ENCODE measurements at places on chromosomes 16 and 17.

- DNase-seq, result no peak
These were observed 22.3 kb downstream of the TSPOAP1 start for GRCh38 chr17:58306131-58306951.

GRCh38 chr17:52124561-52124960 lies 34.0 kb downstream of the CA10 start:
- no peak for DNase-seq

DNA sequence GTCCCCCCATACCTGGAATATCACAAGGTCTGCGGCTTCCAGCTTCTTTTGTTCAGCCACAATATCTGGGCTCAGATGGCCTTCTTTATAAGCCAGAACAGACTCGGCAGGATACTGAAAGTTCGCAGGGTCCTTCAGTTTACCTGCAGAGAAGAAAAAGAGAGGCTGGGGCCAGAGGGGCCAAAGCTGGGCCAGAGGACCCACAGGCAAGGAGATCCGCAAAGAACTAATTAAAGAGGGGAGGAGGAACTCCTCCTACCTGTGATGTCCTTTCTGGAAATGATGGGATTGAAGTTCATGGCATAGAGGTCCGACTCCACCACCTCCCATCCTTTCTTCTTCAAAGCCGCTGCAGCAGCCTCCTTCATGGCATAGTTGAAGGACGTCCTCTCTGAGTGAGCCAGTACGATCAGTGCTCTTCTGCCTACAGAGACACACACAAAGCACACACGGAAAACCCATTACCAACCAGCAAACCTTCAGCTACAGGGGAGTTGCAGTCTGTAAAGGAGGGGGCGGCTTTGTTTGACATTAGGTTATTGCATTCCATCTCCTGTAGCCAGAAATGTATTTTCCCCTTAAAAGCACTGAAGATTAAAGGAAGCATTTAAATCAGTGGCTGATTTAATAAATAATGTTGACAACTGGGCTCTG lies 8.1 kb downstream of the NQO1 start:
- no peak for DNase-seq

DNA sequence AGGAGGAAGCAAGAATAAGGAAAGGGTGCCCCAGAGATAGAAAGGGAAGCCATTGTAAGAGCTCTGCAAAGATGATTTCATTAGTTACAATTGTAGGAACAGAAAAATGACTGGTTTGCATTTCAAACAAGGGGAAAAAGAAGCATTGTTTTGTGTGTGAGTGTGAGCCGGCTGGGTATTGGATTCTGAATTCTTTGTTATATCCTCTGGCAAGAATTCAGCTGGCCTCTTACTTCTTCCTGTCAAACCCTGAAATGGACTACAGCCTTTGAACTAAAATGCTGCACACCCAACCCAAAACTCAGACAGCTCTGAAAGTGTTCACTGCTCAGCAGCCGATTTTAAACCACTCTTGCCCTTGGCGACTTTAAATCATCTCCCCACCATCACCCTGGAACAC lies 461.3 kb downstream of the PMP22 start:
- no peak for DNase-seq

GRCh38 chr16:10150906-10151305 lies 31.3 kb downstream of the GRIN2A start:
- no peak for DNase-seq

DNA sequence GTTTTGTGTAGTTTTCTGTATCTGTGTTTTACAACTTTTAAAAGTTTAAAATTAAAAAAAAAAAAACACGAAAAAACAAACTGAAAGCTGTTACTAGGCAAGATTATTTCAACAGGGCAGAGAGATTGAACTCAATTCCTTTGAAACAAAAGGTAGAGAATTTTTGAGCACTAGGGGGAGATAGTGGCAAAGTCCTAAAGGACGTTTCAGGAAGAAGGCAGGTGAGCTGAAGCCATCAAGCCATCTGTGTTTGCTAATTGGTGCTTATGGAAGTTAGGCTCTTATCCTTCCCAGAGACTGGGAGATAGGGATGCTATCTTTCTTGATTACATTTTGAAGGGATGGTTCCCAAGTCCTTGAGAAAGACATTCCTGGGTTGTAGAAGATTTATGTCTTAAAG lies 70.6 kb upstream of the CLEC3A start:
- peak; percentile 12 for DNase-seq

GRCh38 chr16:74605332-74605731 lies 1.6 kb downstream of the GLG1 start:
- DNase-seq, result no peak

DNA sequence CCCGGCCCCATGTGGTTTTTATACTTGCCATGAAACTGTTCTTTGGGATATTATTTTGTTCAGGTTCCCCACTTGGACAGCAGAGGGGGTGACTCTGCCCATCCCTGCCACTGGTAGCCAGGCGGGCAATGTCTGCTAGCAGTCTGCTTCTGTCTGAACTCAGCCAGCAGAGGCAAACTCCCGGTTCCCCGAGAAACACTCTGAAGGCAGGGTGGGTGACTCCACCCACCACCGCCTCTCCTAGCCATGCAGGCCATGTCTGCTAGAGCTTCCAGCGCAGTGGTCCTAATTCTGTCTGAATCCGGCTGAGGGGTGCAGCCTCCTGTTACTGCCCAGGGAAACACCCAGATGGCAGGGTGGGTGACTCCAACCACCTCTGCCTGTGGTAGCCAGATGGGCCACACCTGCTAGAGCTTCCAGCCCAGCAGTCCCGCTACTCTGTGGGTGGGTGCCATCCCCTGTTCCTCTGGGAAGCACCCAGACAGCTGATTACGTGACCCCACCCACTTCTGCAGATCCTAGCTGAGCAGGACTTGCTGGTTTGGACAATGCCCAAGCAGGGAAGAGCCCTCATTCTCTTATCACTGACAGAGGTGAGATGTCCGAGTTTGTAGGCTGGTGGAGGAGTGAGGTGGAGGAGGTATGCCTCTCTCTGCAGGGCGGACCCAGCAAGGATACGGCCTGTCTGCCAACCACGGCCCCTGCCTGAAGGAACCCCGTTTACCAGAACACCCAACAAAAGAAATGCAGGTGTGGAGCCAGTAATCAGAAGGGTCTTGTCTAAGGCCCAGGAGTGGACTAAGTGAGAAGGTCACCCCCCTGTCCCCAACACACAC lies 22.4 kb downstream of the NLRP1 start:
- no peak for DNase-seq

DNA sequence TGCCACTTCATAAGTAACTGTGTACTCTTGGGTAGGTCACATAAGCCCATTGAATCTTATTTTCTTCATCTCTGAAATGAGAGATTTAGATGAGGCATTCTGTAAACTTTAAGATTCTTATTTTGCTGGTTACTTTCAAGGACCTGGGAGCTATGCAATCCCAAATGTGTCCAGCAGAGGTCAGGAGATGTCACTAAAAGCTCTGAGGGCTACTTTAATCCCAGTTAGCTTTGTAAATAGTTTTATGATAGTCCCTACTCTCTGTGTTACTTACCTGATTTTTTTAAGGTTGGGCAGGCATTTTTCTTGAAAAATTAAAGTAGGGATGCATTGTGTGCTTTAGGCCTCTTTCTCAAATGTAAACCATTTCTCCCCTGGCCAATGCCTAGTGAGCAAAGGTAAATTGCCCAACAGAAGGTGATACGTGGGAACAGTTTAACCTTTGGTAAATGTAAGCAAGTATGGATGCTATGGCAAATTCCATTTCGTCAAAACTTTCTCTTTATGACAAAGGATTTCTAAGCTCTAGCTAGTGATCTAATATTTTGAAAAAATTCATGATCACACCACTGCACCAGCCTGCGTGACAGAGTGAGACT lies 57.1 kb upstream of the WSB1 start:
- peak; percentile 38 for DNase-seq

- DNase-seq, result no peak
These were observed 409.4 kb downstream of the XYLT1 start for GRCh38 chr16:17061326-17061725.

DNA sequence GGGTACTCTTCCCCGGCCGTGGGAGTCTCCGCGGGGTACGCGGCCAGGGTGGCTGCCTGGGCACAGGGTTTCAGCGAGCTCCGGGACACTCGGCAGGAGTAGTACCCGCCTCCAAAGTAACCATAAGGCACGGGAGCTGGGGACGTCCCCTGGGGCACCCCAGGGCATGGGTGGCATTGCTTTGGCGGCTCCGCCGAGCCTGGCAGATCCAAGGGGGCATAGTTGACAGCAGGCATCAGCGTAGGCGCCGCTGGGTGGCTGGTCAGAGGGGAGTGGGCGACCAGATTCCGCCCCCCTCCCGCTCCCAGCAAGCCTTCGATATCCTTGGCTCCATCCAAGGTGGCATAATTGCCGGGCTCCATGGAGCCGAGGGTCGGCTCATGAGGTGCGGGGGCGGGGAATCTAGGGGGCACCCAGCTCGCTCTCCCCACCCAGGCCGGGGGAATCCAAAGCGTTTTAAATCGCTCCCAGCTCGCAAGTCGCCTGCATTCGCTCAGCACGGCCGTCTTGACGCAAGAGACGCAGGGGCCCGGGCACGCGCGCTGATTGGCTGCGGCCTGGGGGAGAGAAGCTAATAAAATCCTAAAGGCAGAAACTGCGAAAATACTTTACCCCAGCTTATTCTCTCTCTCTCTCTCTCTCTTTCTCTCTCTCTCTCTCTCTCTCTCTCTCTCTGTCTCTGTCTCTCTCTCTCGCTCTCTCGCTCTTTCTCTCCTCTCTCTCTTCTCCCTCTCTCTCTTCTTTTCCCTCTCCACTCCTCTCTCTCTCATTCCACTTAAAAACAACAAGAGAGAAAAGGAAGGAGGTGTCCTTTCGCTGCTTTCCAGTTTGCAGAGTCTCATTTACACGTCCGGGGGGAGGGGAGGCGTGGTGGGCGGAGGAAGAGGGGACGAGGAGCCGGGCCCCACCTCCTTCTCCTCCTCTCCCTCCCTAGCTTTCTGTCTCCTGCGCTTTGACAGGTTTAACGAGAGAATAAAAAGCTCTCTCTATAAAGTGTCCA lies at the start of gene HOXB13:
HOXB13 (minus strand) TSS at position 519 of the 1,000 bp plus-strand sequence; CDS start at position 362, 157 bp downstream.
- DNase-seq, result peak; percentile 40

DNA sequence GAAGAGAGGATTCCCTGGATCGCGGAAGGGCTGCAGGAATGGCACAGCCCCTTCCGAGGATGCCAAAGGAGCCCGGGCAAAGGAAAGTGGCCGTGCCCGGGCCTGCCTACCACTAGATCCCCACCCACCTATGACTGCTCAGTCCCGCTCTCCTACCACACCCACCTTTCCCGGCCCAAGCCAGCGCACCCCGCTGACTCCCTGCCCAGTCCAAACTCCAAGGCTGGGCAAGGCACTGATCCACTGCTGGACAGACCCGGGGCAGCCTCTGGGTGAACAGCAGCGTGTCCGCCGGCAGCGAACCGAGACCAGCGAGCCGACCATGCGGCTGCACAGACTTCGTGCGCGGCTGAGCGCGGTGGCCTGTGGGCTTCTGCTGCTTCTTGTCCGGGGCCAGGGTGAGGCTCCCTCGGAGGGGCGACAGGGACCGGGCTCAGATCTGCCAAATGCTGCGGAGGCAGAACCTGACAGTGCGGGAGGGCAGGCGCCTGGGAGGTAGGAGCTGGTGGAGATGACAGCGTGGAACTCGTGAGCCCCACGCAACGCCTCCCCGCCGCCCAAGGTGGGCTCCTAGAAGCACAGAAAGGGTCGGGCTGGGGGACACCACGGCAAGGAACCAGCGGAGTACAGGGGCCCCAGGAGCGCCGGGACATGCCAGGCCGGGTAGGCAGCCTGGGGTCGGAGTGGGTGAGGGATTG lies at the start of gene CES2:
CES2 (plus strand) TSS at position 203 of the 698 bp plus-strand sequence; CDS start at position 323, 120 bp downstream.
- DNase-seq, result no peak

DNA sequence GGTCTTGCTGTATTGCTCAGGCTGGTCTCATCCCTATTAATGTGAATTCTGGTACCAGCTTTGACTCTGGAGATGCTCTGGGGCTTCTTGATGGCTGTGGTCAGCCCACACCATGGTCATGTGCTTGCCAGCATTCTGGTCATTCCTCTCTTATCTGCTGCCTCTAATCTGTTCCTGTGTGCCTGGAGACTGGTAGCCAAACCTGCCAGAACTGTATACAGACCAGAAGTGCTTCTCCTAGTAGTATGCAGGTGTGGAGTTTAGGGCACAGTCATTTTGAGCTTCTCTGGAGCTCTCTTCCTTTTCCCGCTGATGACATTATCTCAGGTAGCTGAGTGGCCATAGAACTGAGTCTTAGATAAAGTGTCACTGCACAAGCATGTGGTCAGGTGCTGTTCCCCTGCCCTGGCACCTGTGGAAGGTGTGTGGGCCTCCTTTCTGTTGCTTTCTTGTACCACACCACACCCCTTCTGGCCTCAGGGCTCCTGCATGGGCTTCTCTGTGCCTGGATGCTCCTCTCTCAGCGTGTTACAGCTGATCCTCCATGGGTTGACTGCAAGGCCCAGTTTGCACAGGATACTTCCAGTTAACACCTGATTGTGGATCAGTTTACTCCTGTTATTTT lies 162.7 kb downstream of the SPECC1 start:
- no peak for DNase-seq

- no peak for DNase-seq
These were observed 106.5 kb downstream of the MRM1 start for GRCh38 chr17:36707904-36708303.

GRCh38 chr17:65751263-65751662 lies 189.8 kb upstream of the AXIN2 start:
- DNase-seq, result no peak

DNA sequence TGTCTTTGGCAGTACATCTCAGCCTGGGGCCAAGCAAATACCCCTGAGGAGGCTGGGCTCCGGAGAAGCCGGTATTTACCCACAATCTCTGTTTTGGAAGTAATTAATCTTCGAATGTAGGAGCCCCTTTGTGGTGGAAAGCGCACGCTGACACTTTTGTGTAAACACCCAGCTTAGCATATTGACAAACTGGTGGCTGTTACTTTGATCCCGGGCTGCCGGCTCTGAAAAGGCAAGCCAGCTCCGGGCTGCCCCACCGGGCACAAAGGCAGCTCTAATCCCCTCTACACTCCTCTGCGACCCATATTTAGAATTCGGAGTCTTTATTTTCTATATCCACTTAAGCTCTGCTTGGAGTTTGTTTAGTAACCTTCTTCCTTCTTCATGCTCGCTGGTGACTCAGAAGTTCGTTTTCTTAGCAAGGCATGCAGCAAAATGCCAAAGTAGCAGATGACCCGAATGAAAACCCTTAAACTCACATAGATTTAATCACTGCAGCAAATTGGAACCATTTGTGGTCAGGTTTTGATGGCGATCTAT lies 144.0 kb upstream of the IRX3 start:
- DNase-seq, result no peak

DNA sequence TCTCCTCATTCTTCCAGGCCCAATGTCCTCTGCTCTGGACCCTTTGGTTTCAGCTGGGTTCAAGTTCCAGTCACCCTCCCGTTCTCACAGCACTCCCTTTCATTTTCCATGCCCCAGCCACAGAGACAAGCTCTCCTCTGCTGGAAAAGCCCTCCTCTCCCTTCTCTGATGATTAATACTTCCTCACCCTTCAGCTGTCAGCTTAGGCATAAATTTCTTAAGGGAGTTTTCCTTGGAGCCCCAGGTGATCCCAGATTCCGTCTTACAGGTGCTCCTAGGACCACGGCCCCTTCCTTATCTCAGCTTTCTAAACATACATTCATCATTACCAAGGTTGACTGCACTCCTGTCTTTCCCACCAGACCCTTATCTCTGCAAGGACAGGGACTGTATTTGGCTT lies 10.4 kb downstream of the CHAD start:
- DNase-seq, result no peak

GRCh38 chr17:68489919-68490318 lies 22.3 kb upstream of the PRKAR1A start:
- no peak for DNase-seq

DNA sequence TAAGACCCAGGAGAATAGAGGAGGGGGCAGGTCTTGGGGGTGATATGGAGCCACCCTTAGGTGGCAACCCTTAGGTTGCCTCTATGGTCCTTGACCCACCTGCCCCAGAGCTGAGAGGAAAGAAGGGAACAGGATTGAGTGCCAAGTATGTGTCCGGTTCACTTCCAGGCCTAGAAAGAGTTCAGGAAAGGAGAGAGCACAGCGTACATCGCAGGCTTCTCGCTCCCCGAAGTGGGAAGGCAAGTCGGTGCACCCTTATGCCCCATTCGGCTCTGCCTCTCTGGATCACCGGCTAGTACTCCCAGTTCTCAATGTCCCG lies 631 bp downstream of the SP6 start:
- DNase-seq, result no peak
